ENCODE measurements at places on chromosomes 11 and 22.

DNA sequence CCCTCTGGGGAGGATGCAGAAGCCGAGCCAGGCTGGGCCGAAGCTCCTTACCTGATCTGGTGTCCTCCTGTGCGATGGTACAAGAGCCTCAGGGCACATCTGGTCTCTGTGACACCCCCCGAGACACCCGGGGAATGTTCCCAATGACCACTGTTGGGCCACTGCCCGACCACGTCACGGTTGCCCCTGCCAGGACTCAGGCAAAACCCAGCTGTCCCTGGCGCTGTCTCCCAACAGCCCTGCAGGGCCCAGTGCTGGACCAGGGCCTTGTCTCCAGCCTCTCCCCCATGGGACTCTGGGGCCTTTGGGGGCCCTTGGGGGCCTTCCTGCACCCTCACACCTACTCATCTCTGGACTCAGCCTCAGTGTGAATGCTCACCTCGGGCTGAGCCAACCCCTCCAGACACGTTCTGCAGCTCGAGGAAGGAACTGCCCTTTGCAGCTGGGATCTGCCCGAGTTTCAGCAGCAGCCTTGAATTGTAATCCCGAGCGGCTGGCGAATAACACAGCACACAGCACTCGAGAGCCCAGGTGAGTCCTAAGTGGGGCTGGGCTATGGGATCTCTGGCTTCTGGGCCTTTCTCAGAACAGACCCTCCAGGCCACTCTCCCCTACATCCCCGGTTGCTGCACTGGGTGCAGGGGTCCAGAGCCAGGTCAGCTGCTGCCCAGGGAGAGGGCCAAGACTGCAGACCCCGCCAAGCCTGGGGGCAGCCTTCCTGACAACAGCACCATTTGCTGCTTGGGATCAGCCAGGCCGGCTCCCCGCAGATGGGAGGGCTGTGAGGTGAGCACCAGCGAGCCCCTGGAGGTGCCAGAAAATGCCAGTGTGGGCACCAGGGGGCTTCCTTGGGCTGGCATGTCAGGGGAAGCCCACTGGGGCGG is 39.8 kb downstream of the RTN4R start:
- no peak for DNase-seq

- no peak for DNase-seq
These were observed 22.7 kb downstream of the CELSR1 start for GRCh38 chr22:46514592-46515207.

DNA sequence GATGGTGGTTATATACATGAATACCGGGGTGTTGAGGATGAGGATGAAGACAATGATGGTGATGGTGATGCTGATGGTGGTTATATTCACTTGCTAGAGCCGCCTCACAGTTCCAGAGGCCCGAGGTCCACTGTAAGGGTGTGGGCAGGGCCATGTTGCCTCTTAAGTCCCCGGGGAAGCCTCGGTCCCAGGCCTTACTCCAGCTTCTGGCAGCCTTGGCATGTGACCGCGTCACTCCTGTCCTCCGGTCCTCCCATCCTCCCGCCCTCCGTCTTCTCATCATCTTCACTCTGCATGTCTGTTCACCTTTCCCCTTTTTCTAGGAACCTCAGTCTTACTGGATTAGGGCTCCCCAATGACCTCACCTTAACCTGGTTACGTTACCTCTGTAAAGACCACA is 54.6 kb downstream of the IGLL1 start:
- DNase-seq = no peak

DNA sequence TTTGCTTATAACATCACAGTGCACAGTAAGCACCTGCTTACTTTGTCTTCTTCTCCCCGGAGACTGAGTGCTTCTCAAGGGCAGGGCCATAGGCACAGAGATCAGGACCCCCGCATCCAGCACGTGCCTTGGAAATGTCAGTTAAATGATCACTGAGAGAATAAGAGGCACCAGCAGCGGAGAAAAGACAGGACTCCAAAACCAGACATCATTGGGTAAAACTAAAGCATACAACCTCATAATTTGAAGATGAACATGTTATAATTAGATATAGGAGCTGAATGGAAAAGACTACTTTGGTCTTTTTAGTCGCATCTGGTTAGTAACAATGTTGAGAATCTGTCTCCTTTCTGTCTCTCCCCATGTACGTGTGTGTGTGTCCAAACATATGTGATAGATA is 1279.9 kb downstream of the LRRC4C start:
- DNase-seq = no peak

GRCh38 chr11:8719211-8719649 is 36.6 kb downstream of the RPL27A start:
- DNase-seq = no peak

GRCh38 chr11:46480166-46480726 is 88.7 kb upstream of the CHRM4 start:
- no peak for DNase-seq

DNA sequence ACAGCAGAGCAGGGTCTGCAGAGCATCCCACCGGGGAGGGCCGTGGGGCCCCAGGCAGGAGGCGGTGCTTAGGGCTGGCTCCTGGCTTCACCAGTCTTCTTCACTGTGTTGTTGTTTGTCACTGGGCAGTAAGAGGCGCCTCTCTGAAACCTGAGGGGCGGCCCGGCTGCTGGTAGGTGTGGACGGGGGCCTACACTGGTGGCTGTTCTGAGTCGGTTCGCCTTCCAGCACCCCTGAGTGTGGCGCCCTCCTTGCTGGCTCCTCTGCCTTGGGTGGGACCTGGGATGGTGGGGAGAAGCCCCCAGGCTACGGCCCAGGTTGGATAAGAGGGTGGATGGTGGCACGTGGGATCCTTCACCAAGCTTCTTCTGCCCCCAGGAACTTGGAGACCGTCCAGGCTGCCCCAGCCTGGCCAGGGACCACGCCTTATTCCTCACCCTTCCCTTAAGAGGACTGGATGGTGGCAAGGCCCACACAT is 10.4 kb upstream of the GRAMD4 start:
- no peak for DNase-seq

All from K562 (cell line).